Aorta (tissue), 5 donors: ENCODE measurements at places on chromosomes 4 and X. TPM values are rescaled to one million over a fixed set of nuclear protein-coding genes. Genes with fewer than 3 reads are reported as not detected.
A peak's percentile ranks its signal among the peaks of the same experiment; 100 is the strongest.

TACR3 gene
- not detected for polyA plus RNA-seq

PKD2 gene
- polyA plus RNA-seq = 87.3 TPM

FGF2 gene
- 8.8 TPM for polyA plus RNA-seq

ACE2 gene
- polyA plus RNA-seq = not detected

NXF2B gene
- polyA plus RNA-seq = not detected

LRP2BP gene
- 1.1 TPM for polyA plus RNA-seq

GAGE2A gene
- not detected for polyA plus RNA-seq

LANCL3 gene
- polyA plus RNA-seq = 0.03 TPM

DNA sequence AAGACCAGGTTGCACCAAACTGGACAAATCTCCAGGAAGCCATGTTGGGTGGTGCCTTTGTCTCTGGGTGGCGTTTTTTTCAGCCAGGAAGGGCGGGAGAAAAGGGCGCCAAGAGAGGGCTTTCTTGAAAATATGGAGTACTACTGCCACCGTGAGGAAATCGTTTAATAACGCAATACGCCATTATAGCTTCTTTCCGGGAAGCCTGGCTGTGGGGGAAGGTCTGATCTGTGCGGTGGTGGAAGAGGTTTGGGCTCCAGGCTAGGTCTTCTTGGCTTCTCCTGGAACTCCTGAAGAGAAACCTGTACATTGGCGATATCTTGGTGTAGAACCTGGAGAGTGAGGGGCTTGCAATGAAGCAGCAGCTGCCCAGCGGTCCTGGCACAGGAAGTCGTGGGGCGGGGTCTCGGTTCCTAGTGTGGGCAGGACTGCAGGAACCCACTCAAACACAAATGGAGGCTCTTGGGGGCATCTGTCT is 202.7 kb downstream of the OR13H1 start:
- DNase-seq = peak; percentile 91

GRCh38 chr4:42122237-42122636 is 30.2 kb downstream of the BEND4 start:
- no peak for DNase-seq

DNA sequence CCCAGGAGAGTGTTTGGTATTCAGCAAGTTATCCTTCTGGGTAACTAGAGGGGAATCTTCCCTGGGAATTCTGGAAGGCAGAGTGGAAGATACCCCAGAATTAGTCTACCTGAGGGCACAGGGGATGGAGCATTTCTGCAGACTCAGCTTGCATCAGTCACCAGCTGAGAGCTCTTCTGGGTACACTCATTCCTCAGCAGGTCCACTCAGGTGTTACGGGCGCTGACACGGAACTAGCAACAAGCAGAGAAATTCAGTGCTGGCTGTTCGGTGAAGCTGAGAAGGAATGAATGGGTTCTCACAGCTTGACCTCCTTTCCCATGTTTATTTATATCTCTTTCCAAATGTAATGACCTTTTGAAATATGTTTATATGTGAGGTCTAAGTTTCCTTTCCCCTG is 106.0 kb upstream of the PNPLA4 start:
- DNase-seq = no peak

GRCh38 chr4:33369446-33369845 is 2649.3 kb downstream of the PCDH7 start:
- DNase-seq = no peak

DNA sequence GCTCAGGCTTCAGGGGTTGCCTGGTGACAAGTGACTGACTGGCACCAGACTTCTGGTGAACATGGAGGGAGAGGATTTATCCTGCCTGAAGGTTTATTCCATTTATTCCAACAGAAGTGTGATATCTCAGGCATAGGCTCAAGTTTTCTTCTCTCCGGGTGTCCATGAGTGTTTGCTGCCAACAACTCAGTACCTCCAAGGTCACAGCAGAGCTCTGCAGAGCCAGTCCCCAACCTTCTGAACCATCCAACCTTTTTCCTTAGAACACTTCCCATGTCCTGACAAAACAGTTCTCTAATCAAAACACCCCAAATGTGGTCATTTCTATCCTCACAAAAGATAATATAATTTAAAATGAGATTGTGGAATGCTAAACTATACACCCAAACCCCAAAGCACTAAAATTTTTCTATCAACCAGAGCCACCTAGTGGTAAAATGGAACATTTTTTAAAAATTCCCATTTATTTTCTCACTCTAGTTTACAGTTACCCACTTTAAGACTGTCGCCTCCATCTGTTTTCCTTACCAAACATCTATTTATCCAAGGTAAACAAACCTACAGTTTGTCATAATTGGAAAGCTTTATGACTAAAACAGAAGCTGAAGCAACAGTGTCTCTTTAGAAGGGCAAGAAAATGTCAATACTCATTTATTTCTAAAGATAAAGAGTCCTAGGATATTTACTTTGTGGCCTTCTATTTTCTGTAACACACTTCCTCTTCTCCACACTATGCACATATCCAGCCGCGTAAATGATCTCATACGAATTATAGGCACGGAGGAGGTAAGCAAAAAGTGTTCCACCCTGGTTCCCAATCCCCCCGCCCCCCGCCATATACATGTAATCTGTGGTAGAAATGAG is 39.5 kb downstream of the TMEM154 start:
- no peak for DNase-seq

DNA sequence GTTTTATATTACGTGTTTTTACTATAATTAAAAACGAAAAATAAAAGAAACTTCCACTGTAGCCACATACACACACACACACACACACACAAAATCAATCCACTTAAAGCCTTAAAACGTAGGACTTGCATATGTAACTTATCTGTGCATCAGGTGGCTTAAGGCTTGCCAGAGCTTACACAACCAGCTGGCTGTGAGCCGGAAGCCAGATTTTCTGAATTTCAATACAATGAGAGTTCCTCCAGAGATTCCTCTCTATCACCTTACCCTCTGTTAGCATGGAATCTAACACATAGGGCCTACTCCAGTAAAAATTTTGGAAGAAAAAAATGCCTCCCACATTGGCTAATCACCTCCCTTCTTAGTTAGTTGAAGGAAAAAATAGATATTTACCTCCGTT is 27.9 kb upstream of the SLITRK4 start:
- DNase-seq = no peak

DNA sequence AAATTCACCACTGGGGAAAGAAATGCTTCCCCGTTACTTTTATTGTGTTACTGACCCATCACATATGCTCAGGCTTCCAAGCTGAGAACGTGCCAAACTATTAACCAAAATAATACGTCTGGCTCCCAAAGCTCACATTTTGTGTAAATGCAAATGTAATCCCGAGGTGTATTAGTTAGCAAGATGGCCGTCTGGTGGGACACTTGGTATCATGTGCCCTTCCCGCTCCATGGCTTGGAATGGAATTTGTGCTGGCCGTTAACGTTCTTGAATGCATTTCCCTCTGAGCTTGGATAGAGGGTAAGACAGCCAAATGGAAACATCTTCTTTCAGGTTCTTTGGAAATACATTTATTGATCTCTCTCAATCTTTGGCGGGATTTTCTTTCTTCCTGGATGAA is 105.0 kb downstream of the MFAP3L start:
- DNase-seq = no peak

- no peak for DNase-seq
Measured at GRCh38 chr4:85078016-85078415, 111.5 kb upstream of the WDFY3 start.

DNA sequence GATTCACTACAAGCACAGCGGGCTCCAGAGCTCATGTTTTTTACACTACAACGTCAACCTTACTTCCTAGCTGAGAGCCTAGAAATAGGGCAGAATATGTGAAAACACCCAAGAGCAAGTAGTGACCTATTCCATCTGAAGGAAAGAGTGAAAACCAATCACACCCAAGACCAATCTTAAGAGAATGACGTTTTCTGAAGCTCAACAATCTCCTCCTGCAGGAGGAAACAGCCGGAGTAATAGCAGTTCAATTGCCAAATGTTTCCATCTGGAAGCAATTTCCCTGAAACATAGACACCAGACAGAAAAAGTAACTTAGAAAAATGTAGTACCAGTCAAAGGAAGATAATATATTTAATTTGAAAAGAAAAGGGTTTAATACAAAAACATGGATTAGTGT is 142.4 kb downstream of the ANXA5 start:
- no peak for DNase-seq

DNA sequence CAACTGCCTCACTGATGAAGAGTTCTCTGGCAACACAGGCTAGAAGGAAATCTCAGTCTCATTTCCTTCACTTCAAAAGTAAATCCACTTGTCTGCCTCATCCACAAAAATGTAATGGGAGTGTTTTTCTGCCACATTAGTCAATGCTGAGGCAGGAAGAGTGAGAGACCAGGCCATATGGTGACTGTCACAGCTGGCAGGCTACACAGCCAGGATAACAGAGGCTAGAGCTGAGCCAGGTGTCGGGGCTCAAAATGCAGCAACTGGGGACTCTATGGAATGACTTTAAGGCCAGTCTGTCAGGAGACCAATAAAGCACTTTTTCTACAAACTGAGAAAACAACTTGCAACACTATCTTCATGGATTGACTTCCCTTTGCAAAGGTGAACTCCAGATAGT is 204.2 kb downstream of the GPC3 start:
- no peak for DNase-seq

GRCh38 chr4:112329672-112330375 is 32.7 kb downstream of the ALPK1 start:
- no peak for DNase-seq

GRCh38 chr4:173074501-173074946 is 94.1 kb upstream of the GALNT7 start:
- no peak for DNase-seq

DNA sequence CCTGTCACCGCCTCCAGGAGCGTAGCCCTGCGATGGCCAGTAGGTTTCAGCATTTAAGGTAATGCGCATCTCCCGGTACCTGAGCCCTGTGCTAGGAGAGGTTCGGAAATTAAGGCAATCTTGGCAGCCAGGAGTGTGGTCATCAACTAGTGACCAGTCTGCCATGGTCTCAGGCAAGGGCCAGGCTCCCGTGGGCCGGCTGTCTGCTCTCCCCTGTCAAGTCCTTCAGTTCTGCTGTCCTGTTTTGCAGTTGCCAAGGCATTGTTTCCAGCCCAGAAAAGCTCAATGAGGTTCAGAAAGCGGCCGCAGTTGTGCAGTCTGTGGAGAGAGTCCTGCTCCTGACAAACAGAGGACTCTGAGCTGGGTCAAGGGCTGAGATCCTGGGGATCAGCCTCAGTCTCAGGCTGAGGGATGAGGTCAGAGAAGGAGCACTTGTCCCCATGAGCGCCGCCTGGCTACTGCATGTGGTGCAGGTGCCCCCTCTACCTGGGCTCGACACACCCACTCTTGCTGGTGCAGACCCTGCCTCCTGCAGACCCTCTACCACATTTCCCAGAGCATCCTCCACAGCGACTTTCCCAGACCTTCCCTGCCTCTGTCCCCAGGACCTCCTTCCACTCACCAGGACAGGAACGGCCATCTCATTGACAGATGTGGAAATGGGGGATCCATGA is 53.4 kb upstream of the PSAPL1 start:
- DNase-seq = no peak

GRCh38 chr4:185309770-185310169 is 86.0 kb downstream of the LRP2BP start:
- no peak for DNase-seq

GRCh38 chr4:7658341-7659204 is 223.8 kb upstream of the PSAPL1 start:
- no peak for DNase-seq

- peak; percentile 90 for DNase-seq
Measured at GRCh38 chrX:154368630-154369448, 5.6 kb downstream of the FLNA start.

DNA sequence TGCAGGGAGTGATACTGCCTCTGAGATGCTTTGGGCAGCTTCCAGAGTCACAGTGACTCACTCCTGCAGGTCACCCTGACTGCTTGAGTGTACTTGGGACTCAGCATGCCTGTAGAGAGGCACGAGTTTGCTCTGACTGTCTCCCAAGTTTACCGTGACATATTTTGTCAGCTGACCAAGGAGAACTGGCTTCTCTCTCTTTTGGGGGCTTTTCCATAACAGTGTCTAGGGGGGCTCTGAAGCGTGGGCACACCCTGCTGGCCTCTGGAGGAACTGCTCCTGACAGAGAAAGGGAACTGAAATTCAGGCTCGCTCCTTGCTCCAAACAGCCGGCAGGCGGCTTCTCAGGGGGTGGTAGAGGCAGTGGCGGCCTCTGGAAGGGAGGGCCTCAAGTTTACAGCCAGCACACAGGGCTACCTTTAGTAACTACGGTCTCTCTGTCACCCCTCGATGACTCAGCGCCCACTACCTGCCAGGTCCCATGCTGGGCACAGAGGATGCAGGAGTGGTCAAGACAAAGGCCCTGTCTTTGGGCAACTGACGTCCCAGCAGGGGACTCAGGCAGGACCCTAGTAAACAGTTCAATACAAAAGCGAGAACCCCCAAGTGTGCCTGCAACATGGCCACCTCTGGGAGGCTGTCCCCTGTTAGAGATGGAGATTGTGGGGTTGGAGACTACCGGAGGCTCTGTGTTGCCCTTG is 17.8 kb downstream of the ZNF185 start:
- DNase-seq = no peak

GRCh38 chr4:54400802-54401201 is 171.7 kb downstream of the PDGFRA start:
- DNase-seq = no peak

- DNase-seq = no peak
Measured at GRCh38 chr4:3021127-3021526, 53.2 kb downstream of the HTT-AS start.

GRCh38 chr4:173538909-173539445 is 8.9 kb upstream of the HAND2 start:
- DNase-seq = no peak

DNA sequence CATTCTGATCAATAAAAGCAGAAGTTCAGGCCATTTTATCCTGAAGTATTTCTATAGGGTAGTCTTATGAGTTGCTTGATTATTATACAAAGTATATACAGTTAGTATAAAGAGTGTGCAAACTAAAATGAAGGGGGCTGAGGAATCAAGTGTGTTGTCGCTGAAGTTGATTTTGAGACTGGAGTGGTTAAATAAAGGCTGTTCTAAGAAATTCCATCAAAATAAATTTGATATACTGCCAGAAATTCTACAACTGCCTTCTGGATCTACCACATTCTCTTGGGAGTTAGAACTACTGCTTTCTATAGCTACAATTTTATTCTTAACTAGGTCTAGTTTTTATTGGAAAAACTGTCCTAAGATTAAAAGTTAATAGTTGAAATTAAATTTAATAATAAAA is 12.4 kb downstream of the EDNRA start:
- no peak for DNase-seq

- DNase-seq = peak; percentile 67
Measured at GRCh38 chrX:107571296-107571998, 56.9 kb upstream of the PRPS1 start.

GRCh38 chr4:10925996-10926395 is 241.4 kb upstream of the CLNK start:
- DNase-seq = no peak

DNA sequence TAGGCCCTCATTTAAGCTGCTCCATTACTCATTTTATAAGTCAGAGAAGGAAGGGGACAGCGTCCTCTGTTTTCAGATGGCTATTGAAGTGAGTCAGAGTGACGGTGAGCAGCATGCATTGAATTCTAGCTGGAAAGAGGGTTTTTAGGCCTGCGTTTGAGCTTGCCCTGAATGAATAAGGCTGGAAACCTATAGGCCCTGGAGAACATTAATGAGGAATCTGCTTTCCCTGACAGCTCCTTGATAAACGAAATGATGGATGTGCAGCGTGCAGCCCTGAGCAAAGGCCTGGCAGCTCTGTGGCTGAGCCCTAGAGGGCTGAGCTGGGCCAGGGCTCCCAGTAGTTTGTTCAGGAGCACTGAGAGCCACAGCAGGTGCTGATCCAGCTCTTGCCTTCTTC is 33.4 kb downstream of the TBL1X start:
- no peak for DNase-seq
